ENCODE measurements at places on chromosomes 2 and 18.

DNA sequence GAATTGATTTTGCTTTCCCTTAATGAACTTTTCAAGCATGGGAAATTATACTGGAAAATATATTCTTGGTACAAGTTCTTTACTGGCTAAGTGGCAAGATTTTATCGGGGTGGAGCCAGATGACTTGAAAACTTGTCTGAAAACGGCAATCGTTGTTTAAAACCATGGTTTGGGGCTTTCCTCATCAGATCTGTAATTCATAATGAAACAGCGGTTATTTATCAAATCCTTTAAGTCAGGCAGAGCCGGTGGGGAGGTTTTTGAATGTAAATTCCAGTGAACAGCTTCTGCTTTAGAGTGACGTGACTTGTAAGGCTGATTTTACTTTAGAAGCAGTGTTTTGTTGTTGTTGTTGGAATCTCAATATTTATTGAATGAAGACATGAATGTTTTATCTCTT, 2.6 kb downstream of the SEC11C start:
- DNase-seq = no peak

- peak; percentile 84 for DNase-seq
Observed at GRCh38 chr2:219571311-219572236, at the start of gene OBSL1. TSS of gene OBSL1 (minus strand) at chr2:219571539. CDS start at chr2:219571232, 307 bp downstream.

- DNase-seq = no peak
Observed at GRCh38 chr2:97734061-97735051, 21.0 kb downstream of the ZAP70 start.

GRCh38 chr18:52325997-52326396, 14.0 kb upstream of the DCC start:
- peak; percentile 33 for DNase-seq

GRCh38 chr18:46894124-46894523, 23.2 kb downstream of the PIAS2 start:
- no peak for DNase-seq

GRCh38 chr2:56309626-56310170, 125.9 kb downstream of the CCDC85A start:
- DNase-seq = no peak

- peak; percentile 58 for DNase-seq
Observed at GRCh38 chr2:17830053-17831034, 14.1 kb downstream of the MSGN1 start.

- DNase-seq = no peak
Observed at GRCh38 chr2:36192983-36193382, 162.6 kb upstream of the CRIM1 start.

GRCh38 chr2:191894681-191895147, 47.8 kb upstream of the CAVIN2 start:
- DNase-seq = no peak

DNA sequence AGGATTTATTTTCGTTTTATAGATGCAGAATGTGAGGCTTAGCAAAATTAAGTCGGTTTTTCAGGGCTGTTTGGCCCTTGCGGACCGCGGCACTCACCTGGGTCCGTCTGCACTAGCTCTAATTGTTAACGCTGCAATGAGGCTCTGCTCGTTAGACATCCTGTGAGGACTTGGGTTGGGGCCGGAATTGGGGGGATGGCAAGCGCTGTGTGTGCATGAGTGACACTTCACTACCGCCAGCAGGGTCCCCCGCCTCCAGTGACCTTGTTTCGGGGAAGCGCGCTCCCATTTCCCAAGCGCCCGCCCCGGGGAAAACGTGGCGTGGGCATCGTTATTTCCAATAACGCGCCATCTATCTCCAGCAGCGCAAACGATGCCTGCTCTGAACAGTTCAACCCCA, 54.2 kb downstream of the KCNG2 start:
- no peak for DNase-seq

GRCh38 chr2:113098041-113098440, 29.4 kb upstream of the IL1RN start:
- no peak for DNase-seq

DNA sequence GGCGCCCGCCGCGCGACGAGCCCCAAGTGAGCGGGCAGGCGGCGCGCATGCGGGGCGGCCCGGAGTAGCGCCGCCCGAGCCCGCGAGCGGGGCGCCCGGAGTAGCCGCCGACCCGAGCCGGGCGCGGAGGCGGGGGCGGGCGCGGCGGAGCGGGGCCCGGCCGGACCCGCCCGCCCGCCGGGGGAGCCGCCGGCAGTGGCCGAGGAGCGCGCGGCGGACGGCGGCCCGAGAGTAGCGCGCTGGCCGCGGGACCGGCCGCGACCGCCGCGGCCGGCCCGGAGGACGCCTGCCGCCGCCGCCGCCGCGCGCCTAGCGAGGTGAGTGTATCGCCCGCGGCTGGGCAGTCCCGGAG, at the start of gene GALNT1:
Gene GALNT1 (plus strand): TSS at position 195 of the 352 bp plus-strand sequence. CDS start 72,923 bp downstream, outside the sequence.
- DNase-seq = peak; percentile 12

DNA sequence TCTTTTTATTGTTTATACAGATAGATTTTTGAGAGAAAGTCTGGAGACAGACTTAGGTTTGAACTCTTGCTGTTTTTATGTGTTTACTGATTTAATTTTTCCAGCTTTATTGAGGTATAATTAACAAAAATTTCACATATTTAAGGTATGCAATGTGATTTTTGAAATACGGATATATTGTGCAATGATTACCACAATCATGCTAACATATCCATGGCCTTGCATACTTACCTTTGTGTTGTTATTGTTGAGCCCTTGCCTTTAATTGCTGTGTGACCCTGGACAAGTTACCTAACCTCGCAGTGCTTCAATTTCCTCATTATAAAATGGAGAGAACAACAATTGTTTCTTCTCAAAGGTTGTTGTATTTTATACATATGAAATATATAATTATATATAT, 13.9 kb upstream of the RBMS1 start:
- no peak for DNase-seq

DNA sequence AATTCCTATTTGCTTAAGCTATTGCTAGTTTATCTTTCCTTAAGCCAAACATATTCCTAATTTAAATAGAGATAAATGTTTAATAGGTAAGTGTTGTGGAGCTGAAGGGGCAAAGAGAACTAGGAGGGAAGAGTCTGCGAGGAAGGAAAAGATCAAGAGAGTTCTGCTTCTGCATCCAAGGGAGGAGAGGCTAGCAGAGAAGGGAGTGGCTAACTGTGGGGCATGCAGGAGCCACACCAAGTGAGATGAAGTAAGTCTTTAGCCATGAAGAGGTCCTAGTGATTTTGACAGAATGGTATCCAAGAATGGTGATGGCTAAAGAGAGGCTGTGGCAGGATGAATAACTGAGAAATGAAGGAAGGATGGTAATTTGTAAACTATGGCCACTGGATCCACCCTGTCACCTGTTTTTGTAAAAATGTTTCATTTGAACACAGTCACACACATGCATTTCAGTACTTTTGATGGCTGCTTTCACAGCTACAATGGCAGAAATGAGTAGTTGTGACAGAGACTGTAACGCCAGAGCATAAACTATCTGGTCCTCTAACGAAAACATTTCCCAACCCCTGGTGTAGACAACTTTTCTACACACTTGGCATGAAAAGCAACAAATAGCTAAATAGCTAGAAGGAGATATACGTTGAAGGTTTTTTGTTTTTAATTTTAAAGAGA, 15.6 kb downstream of the TPGS2 start:
- no peak for DNase-seq

DNA sequence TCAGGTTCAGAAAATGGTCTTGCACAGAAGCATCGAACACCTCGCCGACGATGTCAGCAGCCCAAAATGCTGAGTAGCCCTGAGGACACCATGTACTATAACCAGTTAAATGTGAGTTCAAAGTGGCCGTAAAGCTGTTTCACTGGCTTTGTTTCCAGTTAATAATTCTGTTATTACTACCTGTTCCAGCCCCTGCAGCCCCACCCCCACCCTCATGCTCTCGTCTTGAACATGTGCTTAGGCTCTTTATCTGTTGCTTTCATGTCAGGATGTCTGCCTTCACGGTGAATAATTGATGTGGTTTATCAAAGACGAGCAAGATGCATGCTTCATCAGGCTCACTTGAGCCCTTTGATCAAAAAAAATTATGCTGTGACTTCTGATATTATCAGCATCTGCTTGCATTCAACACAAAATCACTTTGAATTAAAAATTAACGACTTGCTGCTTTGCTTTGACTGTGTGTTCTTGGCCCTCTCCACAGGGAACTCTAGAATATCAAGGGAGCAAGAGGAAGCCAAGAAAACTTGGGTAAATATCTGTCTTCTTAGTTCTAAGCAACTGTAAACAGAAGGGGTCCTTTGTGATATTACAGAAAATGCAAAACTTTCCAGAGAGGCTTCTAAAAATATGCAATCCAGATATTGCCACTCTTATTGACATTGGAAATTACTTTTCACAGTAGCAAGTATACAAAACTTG, 63.4 kb upstream of the SP5 start:
- no peak for DNase-seq

GRCh38 chr2:151855111-151855510, 26.9 kb upstream of the ARL5A start:
- no peak for DNase-seq

GRCh38 chr2:207334624-207335371, 169.1 kb upstream of the KLF7 start:
- DNase-seq = no peak

DNA sequence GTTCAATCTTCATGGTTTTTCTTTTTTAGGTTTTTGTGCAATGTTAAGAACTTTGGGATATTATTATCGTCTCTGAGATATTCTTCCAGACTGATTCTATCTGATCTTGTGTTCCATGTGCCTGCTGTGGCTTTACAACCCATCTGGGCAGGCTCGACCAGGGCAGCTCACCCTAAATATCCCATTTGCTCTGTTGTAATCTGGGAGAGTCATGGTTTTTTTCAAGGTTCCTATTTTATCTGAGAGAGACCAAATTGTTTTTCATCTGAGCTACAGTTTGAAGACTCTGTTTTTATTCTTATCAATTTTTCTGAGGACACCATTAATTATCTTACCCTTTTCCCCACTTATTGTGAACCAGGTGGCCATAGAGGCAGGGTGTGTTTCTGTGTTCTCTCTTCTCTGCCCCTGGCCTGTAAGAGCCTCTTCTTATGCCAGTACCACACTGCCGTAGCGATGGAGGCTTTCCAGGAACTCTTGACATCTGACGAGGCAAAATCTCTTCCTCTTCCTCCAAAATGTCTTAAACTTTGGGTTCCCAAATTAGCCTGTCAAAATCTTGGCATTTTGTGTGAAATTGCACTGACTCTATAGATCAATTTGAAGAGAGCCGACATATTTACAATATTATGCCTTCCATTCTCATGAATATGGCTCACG, 3.1 kb downstream of the SP140L start:
- no peak for DNase-seq

DNA sequence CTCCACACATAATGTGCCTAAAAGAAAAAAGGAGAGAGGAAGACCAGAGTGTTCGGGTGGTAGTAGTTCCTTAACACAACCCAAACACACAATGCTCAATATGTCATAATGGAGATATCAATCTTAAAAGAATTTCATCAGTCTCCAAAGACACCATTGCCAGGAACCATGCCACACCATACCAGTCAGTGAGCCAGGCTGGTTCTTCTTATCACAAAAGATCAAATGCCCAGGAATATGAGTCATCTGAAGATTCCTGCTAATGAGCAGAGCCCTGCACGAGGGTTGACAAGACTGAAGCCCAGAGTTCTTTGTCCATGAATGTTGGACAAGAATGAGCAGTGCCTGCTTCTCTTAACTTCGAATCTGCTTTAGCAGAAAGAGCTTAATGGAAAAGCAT, 262.3 kb downstream of the ZNF516 start:
- no peak for DNase-seq

GRCh38 chr18:45519411-45520280, 95.6 kb upstream of the SLC14A2 start:
- DNase-seq = no peak

DNA sequence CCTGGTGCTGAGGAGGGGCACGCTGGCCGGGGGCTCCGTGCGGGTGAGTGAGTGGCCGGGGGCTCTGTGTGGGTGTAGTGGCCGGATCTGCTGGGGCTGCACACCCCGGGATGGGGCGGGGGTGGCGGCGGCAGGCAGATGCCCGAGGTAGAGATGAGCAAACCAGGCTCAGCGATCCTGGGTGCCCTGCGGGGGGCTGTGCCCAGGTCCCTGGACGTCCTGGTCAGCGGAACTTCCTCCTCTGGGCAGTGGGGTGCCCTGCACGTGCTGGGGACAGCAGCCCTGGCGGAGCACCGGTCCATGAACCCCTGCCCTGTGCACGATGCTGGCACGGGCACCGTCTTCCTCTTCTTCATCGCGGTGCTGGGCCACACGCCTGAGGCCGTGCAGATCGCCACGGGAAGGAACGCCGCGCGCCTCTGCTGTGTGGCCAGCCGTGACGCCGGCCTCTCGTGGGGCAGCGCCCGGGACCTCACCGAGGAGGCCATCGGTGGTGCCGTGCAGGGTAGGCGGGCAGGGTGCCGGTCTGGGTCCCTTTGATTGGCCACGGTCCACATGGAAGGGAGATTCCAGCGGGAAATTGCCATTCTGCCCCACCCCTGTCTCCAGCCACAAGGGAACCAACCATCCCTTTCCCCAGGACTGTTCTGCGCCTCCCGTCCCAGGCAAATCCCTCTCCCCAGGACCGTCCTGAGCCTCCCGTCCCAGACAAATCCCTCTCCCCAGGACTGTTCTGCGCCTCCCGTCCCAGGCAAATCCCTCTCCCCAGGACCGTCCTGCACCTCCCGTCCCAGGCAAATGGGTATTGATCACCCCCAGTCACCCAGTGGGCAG, 5.9 kb downstream of the NEU4 start:
- no peak for DNase-seq

DNA sequence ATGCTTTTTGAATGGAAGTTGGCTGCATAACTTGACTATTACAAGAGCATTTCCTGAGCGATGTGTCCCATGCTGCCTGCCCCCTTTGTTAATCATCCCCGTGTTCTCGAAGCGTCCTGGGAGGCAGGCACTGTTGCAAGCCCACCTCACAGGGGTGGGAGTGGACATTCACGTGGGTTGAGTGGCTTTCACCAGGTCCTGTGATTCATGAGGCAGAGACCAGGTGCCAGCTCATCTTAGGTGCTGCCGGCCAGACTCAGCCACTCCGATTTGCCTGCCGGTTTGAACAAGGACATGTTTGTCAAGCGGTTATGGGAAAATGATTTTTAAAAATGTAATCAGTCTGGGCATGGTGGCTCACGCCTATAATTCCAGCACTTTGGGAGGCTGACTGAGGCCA, 112.5 kb downstream of the ZNF532 start:
- DNase-seq = no peak

DNA sequence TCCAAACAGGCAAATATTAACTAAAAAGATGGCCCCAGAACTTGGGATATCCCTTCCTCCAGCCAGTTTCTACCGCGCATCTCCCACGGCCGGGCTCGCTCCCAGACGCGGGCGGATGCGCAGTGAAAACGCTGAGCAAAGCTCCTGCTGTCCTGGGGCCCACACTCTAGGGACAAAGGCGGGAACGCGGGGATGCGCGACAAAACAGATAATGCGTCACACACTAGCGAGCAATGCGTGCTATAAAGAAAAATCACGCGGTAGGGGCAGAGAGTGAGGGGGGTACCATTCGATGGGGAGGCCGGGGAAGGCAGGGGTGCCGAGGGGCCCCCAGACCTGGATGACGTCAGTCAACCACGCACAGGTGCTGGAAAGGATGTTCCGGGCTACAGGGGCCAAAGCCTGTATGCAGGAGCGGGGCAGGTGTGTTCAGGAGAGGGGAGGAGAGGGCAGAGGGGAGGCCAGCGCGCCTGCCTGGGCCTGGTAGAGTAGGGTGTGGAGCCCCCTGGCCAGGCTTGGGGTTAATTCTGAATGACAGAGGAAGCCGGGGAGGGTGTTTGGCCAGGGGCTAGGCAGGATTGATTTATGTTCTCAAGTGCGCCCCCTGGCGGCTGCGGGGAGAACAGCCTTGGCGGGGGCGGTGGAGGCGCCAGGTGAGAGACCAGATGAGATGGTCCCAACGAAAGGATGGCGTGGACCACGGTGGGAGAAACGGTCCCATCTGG, 14.9 kb upstream of the ITM2C start:
- no peak for DNase-seq

All from NCI-H2081 (cell line).